Fibroblast of the aortic adventitia (primary cell): ENCODE measurements at places on chromosomes 5 and 9. TPM values are rescaled to one million over a fixed set of nuclear protein-coding genes. Genes with fewer than 3 reads are reported as not detected.

DNA sequence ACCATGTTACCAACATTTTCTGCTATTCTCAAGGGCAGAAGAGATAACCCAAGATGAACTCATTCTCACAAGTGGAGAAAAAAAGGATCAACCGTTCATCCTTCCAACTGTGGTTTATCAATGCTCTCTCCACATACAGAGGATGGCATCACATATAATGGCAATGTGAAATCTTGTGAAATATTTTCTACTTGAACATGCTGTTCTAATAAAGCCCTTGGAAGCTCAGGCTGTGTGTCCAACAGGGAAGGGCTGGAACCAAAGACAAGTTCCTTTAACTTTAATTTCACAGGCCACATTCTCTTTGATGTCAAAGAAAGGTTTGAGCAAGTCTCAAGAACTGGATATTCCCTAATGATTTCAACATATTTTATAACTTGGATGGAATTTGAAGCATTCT, 230.5 kb downstream of the SPOCK1 start:
- no peak for DNase-seq

DNA sequence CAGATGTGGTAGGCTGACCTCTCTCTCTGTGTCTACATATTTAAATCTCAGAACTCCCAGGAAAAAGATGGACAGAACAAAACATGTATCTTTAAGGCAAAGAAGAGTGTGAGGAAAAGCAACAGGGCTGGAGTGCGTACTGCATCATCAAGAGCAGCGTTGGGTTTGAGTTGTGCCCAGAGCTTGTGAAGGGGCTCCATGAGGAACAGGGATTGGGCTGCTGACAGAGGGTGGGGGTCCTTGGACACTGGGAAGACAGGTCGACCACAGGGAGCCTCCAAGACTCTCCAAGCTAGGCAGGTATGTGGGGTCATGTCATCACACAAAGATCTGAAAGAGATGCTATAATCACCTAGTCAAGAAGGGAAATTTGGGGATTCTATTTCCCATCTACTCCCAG, 309.9 kb downstream of the IRX1 start:
- no peak for DNase-seq

- DNase-seq = no peak
Observed at GRCh38 chr9:77829420-77829819, 181.3 kb upstream of the GNA14 start.

- peak; percentile 85 for DNase-seq
Observed at GRCh38 chr9:108056805-108057386, 567.3 kb upstream of the KLF4 start.

DNA sequence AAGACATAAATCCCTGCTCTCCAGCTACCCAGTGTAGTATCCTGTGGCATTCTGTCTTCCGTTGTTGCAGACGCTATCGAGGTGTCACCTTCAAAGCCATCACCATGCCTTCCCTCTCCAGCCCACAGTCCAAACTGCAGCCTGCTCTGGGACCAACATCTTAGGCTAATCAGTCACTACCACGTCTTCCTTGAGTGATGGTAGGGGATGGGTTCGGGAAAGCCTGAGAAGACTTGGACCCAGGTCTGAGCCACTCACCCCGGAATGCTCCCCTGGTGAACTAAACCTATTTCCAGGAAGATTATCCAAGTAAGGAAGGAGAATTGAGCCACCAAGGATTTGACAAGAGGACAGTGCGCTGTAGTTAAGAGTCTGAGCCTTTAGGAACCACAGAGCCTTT, 52.9 kb upstream of the IRX1 start:
- DNase-seq = no peak

- no peak for DNase-seq
Observed at GRCh38 chr5:39068099-39068498, 6.1 kb downstream of the RICTOR start.

DNA sequence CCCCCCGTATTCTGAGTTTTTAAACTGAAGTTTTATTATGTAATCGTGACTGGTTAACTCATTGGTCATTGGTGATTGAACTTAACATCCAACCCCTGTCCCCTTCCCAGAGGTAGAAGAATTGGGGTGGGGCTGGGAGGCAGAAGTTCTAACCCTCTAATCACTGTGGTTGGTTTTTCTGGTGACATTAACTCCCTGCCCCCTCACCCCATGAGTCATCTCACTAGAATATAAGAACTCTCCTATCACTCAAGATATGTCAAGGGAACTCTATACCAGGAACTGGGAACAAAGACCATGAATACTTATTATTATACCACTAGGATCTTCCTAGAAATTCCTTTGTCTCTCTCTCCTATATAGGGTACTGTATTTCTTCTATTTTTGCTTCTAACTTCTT, 52.3 kb upstream of the CAVIN4 start:
- no peak for DNase-seq

GRCh38 chr5:136526791-136527190, 161.4 kb upstream of the TRPC7 start:
- peak; percentile 7 for DNase-seq

- no peak for DNase-seq
Observed at GRCh38 chr9:126413391-126414068, 86.9 kb downstream of the MVB12B start.

DNA sequence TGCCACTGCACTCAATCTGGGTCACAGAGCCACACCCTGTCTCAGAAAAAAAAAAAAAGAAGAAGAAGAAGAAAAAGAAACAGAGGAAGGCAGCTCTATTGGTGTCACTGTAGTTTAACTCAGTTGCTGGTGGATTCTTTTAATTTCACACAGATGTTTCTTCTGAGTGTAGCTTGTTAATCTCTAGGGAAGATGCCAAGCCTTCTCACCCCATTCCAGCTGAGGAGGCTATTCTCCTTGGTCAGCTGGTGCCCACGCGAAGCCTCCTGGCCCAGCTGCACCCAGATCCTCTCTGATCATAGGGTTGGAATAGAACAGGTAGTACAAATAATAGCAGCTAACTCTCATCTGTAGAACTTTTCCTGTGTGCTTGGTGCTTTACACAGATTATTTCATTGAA, 113.8 kb upstream of the SPRY4 start:
- DNase-seq = no peak

GRCh38 chr5:148559461-148559860, 94.9 kb downstream of the HTR4 start:
- DNase-seq = no peak

GRCh38 chr5:61100437-61100836, 61.8 kb downstream of the SMIM15 start:
- no peak for DNase-seq

DNA sequence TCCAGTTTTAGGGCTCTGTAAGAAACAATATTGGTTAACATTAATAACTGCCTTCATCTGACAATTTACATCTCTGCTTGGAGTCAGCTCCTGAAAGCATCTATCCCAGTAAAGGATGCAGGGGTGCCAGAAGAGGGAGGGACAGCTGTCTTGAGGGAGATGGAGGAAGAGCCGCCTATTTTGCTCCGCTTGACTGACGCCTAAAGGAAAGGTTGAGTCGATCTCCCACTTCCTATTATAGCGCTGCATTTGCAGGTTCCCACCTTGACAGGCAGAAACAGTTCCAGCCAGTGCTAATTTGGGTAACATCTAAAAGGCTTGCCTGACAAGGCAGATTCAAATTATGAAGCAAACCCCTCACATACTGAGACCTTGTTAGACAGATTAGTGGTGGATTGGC, 374.6 kb downstream of the SPATA31D1 start:
- DNase-seq = no peak

DNA sequence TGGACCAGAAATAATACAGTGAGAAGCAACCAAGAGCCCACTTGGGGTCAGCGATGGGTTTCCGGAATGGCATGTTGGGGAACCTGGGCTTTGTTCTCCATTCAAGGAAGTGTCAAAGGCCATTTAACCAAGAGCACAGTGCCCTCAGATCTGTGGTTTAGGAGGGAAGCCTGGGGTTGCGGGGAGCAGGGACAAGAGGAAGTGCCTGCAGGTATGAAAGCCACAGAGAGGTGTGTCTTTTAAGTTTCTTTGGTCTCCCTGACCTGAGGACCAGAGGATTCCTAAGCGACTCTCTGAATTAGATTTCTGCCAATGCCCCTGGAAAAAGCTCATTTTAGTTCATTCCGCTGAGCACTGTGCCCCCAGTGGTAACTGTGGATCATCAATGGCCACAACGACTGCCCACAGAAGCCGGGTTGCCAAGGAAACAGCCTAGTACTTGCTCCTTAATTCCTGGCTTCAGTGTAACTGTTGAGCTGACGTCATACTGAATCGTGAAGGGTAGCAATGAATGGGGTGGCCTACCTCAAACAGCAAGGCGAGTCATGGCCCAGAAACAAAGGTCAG, 107.3 kb upstream of the SPIN1 start:
- DNase-seq = peak; percentile 19

- peak; percentile 11 for DNase-seq
Observed at GRCh38 chr9:136361047-136361753, 2.3 kb downstream of the DNLZ start.

DNA sequence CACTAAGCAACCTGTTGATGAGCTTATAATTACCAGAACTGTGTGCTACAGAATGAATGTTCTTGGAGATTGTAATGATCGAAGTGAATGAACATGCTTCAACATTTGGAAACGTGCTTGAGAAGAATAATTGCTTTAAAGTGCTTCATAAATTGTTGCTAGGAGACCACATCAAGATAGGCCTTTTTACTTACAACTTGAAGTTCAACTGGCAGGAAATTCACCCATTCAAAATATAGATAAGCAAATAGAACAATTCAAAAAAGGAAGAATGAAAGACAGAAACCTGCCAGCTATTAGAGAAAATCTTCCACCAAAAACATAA, 38.0 kb upstream of the SLC44A1 start:
- DNase-seq = no peak

DNA sequence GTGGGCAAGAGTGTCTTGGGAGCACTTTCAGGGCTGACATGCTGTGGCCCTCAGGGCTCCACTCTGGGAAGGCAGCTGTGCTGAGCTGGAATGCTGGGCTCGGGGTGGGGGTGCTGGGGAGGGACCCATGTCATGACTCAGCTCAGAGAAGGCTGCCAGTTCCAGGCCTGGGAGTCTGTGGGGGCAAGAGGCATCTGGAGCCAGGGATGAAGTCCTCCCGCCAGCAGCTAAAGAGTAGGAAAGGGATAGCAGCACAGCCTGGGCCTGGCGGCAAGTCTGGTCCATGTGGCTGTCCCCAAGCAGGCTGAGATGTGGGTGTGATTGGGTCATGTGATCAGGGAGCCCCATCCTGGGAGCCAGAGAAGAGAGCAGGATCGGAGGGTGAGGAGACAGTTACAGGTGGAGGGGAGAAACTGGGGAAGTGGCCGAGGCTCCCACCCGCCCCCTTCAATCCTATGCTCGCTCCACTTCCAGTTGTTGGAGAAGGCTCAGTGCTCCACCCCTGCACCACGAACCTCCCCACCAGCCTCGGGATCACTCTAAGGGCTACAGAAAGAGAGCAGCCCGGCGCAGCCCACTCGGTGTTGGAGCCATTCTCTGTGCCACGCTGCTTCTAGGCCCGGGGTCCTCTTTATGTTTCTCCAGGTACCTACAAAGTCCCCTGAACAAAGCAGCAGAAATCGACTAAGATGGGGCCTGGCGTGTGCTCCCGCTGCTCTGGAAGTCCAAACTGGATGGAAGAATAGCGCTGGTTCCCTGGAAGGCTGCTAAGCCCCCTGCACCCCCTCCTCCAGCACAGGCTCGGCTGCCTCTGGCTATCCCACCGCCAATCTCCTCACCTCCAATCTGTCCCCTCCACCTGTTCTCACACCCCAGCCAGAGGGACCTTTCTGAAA, 12.0 kb downstream of the PDGFRB start:
- DNase-seq = peak; percentile 95

- no peak for DNase-seq
Observed at GRCh38 chr5:56848206-56848605, 32.9 kb downstream of the MAP3K1 start.

- no peak for DNase-seq
Observed at GRCh38 chr5:42799241-42799608, 12.5 kb downstream of the SELENOP start.

DNA sequence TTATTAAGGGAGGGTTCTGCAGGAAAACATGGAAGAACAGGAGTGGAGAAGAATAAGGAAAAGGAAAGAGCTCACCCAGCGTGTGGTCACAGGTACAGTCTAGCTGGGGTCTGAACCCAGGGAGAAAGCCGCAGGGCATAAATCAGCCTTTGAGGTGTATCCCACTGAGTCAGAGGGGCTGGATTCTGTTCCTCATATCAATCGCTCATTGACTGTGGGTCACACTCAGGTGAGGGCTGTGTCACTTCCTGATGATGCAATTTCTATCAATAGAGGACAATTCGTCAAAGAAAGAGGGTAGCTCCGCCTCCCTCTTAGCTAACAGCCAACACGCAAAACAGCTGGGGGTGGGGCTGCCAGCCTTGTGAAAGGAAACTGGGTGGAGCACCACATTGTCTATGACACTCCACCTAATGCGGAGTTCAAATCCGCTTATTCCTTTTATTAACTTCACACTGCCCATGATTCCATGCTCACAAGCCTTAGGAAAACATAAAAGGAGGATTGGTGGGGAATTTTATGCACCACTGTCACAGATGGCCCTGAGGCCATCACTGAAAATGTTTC, 176.2 kb downstream of the ICE1 start:
- no peak for DNase-seq

The PHF24 gene
- total RNA-seq = under 0.01 and 0.16 TPM in 2 replicates

The F2R gene
- 75.1 and 184 TPM in 2 replicates for total RNA-seq
